Stimulated activated CD4-positive, alpha-beta T cell treated with anti-CD3 and anti-CD28 coated beads, Interleukin-1b, Interleukin-23, amount 100 ng/mL, for 48 hours (primary cell): ENCODE measurements at places on chromosomes 16 and 17.

- no peak for DNase-seq
These were observed 50.7 kb upstream of the TOB1 start for GRCh38 chr17:50916708-50917417.

DNA sequence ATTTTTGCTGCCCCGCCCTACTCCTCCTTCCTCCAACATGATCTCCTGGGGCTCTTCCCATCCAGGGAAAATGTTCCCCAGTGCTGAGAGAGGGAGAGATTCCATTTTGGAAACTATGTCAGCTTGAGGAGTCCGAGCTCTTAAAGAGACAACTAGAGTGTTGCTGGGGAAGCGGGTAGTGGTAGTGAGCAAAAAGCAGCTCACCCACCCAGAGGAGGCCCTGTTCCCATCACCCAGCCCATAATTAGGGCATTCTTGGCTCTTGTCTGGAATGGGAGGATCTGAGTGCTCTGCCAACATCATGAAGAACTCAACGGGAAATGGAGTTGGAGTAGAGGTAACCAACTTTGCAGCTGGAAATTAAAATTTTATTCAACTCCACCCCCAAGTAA lies 9.1 kb upstream of the MSL1 start:
- no peak for DNase-seq

GRCh38 chr17:44367231-44367979 lies 3.8 kb upstream of the FAM171A2 start:
- DNase-seq = no peak

DNA sequence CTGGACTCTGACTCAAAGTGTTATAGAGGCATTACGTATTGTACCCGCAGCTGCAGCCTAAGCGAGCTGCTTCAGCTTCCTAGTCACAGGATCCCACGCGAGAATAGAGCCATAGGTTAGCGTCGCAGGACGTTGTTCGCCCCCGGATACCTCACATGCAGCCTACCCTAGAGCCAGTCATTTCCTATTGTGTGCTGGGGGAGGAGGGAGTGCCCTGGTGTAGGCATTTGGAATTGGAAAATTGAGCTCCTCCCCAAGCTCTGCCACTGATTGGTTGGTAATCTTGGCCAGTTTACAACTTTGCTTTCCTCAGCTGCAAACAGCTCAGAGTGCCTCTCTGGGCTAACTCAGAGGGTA lies 530 bp downstream of the NAA60 start:
- DNase-seq = peak; percentile 66

GRCh38 chr17:57911834-57912673 lies 43.2 kb downstream of the CUEDC1 start:
- no peak for DNase-seq

DNA sequence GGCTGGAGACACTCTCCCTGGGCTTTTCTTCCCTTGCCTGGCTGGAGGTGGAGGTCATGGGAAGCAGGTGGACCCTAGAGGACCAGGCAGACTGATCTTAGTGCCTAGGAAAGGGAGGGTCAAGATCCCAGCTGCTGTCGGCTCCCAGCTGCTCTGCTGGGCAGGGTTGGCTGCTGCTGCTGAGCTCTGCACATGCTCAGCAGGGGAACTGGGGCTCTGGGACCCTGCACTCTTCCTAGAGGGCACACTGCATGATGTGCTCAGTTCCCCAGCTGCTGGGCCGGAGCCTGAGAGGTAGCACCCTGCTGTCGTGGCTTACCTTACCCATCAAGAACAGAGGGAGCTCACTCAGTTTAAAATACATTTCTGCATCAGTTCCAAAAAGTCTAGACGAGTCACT lies 34.3 kb downstream of the VAC14 start:
- DNase-seq = no peak

DNA sequence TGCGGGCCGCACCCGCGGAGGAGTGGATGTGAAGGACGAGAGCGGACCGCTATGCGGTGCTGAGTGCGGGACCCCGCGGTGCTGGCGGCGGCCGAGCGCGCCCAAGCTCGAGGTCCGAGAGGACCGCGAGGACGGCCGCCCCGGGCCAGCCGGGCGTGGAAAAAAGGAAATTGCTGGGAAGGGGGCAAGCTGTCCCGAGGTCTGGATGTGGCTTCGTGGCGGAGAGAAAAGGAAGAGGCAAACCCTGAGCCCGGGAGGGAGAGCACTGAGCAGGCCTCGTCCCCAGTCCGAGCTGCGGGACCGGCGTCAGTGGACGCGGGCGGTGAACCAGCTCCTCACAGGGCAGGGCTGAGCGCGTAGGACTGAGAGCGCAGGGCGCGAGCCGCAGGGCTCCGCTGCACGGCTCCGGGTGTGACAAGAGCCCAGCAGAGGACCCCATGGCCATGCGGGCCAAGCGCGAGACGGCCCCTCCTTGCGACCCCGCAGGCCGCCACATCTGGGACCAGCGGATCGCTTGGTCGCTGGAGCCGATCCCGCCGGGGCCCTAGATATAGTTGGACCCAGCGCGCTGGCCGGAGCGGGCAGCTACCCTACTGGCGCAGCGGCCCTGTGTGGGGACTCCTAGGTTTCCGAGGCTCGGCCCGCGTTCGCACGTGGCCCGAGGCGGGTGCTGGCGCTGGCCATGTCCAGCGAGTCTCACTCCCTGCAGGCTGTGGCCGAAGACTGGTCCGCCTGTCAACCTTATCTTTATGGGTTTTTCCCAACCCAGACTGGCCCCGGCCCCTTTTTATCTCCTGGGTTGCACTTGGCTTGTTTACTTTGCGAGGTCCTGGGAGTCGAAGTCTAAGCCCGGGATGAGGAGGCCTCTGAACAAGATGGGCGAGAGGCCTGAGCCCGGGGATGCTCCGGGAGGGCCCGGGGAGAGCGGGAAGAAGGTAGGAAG lies 2.4 kb downstream of the TBX4 start:
- DNase-seq = no peak

GRCh38 chr17:17156107-17156506 lies 50.0 kb downstream of the PLD6 start:
- DNase-seq = no peak

DNA sequence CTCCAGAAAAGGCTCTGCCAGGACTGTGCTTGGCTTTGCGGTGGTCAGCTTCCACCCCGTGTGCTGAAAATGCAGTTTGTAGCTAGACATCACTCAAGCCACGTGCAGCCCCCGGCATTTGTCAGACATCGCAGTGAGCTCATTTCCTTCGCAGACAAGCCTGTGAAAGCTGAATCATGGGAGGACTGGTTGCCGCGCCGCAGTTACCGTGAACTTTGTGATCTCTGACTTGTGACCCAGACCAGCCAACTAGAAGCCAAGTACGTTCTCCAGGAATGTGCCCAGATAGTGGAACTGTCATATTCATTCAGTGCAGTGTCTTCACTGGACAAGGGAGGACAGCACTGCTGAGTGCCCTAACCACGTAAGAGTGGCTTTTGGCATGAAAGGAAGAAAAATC lies 58.1 kb downstream of the NDE1 start:
- DNase-seq = no peak

DNA sequence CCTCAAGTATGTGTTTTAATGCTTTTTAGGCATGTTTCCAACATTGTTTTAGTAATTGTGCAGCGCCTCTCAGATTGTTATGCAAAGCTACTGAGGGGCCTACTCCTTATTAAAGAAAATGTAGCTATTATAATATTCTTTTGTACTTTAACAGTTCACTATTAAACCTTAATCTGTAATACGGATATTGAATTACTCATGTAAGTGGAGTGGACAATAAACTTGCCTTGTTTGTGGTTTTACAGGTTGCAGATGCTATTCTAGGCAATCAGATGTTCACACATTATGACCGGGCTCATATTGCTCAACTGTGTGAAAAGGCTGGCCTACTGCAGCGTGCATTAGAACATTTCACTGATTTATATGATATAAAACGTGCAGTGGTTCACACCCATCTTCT lies 41.0 kb downstream of the PTRH2 start:
- DNase-seq = no peak

GRCh38 chr17:17663160-17664063 lies 17.8 kb upstream of the RAI1 start:
- peak; percentile 80 for DNase-seq

DNA sequence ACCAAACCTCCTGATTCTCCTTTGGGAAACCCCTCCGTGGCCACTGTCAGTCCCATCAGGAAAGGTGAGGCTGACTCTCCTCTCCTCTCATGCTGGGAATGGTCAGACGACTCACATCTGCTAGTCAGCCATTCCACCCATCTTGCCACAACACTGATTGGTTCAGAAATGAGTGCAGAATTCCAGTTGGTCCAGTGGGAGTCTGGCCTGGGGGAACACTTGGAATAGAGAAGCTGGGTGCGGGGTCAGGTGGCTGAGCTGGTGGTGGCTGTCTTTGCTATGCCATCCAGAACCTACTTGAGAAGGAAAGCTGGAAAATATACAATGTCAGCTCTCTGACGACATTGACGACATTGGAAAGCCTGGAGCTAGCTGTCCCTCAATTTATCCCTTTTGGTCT lies 23.6 kb upstream of the PLLP start:
- DNase-seq = no peak

DNA sequence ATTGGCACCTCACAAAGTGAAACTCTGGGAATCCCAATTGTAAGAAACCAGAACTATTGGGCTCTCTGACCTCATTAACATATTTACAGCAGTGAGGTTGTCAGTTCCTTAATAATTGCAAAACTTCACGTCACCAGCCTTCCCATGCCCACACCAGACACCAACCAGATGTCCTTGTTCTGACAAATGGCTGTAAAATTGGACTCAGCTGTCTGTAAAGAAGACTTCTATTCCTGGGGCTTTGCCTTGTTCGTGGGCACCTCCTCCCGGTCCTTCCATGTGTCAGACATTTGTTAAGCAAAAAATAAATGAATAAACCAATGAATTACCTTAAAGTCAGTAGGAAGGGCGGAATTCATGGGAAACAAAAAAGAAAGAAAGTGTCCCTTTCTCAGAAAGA lies 284.3 kb upstream of the CDH11 start:
- no peak for DNase-seq

GRCh38 chr16:69171325-69172084 lies 15.5 kb upstream of the SNTB2 start:
- DNase-seq = no peak

DNA sequence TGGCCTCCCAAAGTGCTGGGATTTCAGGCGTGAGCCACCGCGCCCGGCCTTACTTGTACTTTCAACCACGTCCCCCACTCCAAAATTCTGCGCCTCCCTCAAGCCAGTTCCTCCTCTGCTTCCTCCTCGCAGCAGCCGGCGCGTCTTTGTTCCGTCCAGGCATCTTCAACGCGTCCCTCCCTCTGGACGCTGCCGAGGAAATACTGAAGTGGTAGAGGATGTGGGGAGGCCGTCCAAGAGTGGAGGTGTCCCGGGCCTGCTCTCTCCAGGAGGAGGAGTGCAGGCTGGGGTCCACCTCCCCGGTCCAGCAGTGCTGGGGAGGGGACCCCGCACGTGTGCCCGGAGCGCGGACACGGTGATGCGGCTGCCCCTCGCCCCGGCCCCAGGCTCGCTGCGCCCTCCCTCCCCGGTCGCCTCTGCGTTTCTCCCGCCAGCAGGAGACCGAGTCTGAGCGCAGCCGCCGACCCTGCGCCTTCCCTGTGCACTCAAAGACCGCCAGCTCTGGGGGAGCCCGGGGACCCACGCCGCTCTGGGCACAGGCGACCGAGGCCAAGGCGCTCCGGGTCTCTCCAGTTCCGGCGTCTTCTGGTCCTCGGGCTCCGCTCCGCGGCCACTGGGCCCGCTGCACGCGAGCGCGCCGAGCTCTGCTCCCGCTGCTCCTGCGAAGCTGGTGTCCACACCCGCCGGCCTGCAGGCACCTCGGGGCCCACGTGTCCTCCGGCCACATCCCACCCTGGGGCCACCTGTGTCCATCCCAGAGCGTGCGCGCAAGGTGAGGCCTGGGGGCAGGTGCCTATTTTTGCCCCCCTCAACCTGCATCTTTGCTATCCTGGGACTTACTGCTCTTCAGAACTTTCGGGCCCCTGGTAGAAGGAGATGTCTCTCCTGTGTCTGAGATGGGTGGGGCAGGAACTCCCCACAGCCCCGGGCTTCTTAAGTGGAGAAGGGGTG lies 31.7 kb downstream of the OSBPL7 start:
- peak; percentile 57 for DNase-seq
